ENCODE measurements at places on chromosomes 12 and 14.

- no peak for DNase-seq
These were observed 155.7 kb upstream of the PDZRN4 start for GRCh38 chr12:41032386-41032785.

DNA sequence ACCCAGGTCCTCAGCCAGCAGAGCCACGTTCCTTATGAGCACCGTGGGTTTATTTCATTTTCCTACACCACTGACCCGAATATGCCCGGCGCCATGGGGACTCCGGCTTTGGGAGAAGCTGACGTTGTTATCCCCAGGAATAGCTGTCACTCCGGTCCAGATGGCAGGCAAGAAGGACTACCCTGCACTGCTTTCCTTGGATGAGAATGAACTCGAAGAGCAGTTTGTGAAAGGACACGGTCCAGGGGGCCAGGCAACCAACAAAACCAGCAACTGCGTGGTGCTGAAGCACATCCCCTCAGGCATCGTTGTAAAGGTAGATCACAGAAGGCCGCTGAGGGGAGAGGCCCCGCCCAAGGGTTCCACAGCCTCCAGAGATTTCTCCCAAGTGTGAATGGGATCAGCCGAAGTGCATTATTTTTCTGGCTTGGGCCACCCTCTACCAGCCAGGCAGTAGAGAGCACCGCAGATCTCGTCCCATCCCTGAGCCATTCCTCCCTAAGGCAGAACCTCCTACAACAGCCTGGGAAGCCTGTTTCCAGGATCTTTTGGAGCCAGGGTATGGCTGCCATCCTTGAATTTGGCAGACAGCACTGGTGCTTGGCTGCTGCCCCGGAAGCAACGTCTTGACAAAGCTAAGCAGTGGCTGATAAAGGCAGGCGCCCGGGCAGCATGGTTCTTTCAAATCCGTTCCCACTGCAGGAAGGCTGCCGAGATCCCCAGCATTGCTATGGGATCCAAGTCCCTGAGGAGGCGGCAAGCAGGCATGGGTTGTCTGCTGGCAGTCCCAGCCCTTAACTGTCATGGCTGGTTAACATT lies 17.8 kb downstream of the CDK2AP1 start:
- no peak for DNase-seq

DNA sequence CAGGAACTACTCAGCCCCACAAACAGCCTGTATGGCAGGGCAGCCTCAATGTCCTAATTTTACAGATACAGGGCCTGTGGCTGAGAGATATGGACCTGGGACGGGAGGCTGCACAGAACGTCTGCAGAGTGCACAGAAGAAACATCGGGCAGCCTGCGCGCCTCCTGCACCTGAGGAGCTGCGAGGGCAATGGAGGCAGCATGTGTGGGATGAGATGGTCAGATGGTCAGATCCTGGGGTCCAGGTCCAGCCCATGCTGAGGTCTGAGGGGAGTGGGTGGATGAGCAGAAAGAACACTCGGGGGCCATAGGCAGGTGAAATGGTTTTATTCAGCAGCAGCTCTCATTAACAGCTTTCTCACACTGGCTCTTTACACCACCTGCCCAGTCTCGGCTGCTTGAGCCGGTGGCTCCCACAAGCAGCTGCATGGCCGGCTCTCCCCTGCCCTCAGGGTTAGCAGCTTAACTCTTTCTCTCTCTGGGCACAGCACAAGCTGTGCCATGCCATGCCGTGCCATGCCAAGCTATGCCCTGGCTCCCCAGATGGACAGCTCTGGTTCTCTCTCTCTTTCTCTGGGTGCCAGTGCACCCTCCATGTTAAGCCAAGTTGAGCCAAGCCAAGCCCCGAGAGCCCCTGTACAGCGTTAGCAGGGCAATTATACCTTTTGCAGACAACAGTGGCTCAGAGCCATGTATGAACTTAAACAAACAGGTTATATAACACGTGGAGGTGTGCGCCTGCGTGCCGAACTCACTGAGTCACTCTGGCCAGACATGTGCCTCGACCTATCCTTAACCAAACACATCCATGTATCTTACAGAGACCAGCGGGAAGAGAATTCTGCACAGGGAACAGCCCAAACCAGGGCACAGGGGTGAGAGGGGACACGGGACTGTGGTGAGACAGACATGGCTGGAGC lies 47.6 kb downstream of the RIMBP2 start:
- DNase-seq: no peak

DNA sequence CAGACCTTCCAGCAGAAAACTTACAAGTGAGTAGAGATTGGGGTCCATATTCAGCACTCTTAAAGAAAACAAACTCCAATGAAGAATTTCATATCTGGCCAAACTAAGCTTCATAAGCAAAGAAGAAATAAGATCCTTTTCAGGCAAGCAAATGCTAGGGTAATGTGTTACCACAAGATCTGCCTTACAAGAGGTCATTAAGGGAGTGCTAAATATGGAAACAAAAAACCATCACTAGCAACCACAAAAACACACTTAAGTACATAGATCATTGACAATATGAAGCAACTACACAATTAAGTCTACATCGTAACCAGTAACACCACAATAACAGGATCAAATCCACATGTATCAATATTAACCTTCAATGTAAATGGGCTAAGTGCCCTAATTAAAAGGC lies 47.1 kb upstream of the CLEC14A start:
- no peak for DNase-seq

DNA sequence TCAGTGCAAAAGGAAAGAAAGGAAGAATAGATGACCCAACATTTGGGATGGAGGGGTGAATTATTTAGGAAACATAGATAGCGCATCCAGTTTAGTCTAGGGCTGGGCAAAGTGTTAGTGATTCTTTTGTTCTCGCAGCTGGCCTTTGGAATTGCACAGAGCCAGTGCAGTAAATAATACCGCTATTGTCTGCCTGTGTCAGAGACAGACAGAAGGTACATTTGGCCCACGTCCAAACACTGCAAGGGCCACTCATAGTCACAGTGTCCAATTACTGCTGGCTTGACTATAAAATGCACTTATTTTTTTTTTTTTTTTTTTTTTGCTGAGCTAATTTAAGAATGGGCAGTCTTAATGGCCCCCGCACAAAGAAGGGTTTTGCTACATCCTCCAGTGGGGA lies 638.6 kb downstream of the BCL11B start:
- DNase-seq: no peak

Data from iPS DF 19.7 (cell line).